Fibroblast of villous mesenchyme (primary cell): ENCODE measurements at places on chromosomes 11 and 22.

DNA sequence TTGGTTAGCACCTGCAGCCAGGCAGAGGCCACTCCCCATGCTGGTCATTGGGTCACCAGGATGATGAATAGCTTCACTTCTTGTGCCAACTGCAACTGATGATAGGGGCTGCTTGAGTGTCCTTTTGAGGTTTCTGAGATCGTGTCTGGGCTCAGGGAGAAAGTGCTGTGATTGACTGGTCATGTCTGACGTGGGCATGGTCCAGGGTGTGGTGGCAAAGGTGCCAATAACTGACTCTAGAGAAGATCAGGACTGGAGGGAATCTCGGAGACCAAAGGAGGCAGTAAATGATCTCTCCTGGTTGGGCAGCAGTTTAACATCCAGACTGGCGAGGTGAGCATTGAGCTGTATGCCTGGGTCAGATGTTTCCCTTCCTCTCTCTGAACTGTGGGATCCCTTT is 10.0 kb upstream of the SLC22A6 start:
- no peak for DNase-seq

GRCh38 chr22:22953791-22954190 is 66.2 kb downstream of the IGLL5 start:
- DNase-seq: no peak

- DNase-seq: no peak
Observed at GRCh38 chr11:119157063-119157462, 8.2 kb downstream of the ABCG4 start.

DNA sequence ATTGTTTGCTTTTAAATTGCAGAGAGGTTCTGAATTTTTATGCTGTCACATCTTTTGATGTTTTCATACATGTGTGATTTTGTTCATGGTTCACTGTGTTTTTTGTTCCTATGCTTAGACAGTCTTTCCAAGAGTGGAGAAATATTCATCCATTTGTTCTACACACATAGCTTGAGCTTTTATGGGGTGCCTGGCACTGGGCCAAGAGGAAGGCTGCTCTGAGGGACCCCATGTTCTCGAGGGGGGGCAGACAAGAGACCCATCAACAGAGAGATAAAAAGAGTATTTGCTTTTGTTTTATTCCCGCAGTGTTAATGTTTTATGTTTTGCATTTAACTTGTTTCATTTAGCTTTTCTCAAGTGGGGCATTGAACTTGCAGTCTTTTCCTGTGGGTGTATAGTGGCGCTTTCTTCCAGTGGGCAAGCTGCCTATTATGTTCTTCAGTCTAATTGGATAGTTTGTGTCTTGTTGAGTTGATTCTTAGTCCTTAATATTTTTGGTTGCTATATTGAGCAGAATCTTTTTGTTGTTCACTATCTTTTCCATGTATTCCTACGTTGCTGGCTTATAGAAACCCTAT is 57.7 kb downstream of the CABIN1 start:
- DNase-seq: no peak

GRCh38 chr11:75352588-75353206 is 1.2 kb upstream of the ARRB1 start:
- DNase-seq: no peak
